Renal cortical epithelial cell (primary cell): ENCODE measurements at places on chromosomes 16 and 17. TPM values are rescaled to one million over a fixed set of nuclear protein-coding genes. Genes with fewer than 3 reads are reported as not detected.

DNA sequence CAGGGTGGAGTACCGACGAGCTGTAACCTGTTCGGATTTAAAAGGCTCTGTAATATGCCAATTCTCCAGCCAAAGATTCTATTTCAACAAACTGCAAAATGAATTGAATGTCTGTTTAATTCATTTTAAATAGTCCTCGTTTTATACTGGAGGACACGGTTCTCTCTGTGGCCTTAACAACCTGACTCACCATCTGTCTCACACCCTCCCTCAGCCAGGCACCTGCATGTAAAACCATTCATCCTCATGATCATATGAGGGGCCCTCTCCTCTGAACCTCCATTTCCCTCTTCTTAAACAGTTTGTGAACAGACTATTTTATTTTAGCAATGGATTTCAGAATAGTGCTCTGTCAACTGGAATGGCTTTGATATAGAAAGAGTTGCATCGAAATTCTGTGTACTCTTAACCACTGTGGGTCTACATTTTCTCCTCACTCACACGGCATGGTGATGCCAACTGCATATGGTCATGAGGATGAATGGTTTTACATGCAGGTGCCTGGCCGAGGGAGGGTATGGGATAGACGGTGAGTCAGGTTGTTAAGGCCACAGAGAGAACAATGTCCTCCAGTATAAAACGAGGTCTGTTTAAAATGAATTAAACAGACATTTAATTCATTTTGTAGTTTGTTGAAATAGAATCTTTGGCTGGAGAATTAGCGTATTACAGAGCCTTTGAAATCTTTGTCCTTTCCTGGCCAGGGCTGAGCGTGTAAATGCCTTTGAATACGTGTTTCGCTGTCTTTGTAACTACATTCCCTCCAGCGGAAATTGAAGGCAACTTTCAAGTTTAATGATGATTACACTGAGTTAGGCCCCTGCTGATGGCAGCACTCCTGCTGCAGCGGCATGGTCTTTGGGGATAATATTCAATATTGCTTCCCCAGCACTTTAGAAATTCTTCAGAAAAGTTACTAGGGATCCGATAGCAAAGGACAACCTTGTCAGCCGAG, 329.6 kb downstream of the SNX29 start:
- DNase-seq, result no peak

- no peak for DNase-seq
Observed at GRCh38 chr16:67120025-67120424, 10.3 kb downstream of the PHAF1 start.

- DNase-seq, result no peak
Observed at GRCh38 chr17:77691216-77692085, 267.1 kb upstream of the TNRC6C start.

GRCh38 chr16:73426433-73427160, 378.7 kb upstream of the ZFHX3 start:
- DNase-seq, result no peak

The WSCD1 gene
- total RNA-seq, result 15.3 and 19.3 TPM in 2 replicates

GRCh38 chr16:53434377-53435065, at the start of gene RBL2:
Gene RBL2, plus strand, starts transcription at chr16:53434471. Its CDS starts 86 bp downstream, at chr16:53434557.
- DNase-seq, result peak; percentile 51

The CD68 gene
- total RNA-seq, result 4.2 and 7.6 TPM in 2 replicates

DNA sequence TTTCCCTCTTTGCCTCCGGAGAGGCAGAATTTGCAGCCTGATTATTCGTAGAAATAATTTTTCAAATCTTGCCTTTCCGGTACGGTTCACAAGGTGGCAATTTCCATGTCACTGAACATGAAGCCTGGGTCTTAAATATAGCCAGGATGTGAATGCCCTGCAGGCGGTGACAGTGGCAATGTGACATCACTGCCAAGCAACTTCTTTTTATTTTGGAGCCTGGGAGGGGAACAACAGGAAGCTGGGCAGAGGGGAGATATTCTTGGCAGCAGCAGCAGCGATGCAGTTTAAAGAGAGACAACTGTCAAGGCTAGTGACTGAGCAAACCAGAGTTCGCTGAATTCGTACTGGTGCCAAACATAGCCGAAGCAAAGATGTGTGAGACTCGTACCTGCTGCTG, 171.1 kb downstream of the SNX29 start:
- no peak for DNase-seq

- DNase-seq, result no peak
Observed at GRCh38 chr17:20825539-20825938, 217.3 kb downstream of the USP22 start.

- DNase-seq, result no peak
Observed at GRCh38 chr17:82780971-82781893, 29.4 kb downstream of the TBCD start.

DNA sequence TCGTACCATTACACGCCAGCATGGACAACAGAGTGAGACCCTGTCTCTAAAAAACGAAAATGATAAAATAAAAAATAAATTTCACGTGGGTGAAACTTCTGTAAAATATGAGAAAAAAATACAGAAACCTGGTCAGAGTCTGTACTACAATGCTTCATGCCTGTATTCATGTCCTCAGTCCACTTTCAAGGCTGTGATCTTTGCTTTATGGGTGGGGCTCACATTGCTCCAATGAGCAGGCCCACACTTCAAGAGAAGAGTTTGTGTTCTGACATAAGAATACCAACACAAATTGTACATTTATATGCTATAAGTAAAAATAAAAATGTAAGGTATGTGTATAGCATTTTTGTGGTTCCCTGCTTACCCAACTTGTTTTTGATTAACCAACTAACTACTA, 32.2 kb upstream of the ABCA3 start:
- DNase-seq, result peak; percentile 15

DNA sequence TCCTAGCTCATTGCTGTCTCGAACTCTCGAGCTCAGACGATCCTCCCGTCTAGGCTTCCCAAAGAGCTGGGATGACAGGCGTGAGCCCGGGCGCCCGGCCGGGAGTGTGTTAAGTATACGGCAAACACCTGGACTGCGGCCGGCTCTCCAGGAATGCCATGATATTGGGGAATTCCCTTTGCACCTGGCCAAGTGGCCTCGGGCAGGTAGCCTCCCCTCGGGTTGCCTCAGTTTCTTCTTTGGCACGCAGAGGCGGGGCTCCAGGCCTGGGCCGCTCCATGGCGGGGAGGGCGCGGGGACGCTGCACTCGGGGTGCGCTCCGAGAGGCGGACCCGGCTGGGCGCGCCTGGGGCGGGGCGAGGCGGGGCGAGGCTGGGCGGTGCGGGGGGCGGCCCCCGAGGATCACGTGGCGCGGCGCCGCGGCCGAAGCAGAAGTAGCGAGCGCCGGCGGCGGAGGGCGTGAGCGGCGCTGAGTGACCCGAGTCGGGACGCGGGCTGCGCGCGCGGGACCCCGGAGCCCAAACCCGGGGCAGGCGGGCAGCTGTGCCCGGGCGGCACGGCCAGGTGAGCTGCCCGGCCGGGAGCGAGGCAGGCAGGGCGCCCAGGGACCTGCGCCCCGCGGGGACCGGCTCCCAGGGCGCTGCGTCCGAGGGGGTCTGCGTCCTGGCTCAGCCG, at the start of gene PLCG2:
PLCG2 (plus strand) TSS at position 431 of the 675 bp plus-strand sequence. CDS start 6,699 bp downstream, outside the sequence.
- DNase-seq, result no peak

The TUBB3 gene
- total RNA-seq, result 368 and 1,261 TPM in 2 replicates

DNA sequence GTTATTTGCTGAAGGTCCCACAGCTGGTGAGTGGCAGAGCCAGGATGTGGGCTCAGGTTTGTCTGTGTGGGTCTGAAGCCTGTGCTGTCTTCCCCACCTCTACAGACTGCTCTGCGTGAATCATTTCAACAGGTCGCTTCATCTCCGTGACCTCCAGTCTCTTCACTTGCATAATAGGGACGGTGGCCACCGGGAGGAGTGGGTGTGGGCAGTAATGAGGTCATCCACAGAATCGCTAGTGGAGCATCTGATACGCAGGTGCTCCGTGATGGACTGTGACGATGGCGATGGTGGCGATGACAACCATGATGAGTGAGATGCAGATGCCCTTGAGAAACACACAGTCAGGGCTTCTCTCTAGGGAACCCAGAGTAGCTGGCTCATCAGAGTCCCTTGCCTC, 120.2 kb downstream of the RAP1GAP2 start:
- no peak for DNase-seq

DNA sequence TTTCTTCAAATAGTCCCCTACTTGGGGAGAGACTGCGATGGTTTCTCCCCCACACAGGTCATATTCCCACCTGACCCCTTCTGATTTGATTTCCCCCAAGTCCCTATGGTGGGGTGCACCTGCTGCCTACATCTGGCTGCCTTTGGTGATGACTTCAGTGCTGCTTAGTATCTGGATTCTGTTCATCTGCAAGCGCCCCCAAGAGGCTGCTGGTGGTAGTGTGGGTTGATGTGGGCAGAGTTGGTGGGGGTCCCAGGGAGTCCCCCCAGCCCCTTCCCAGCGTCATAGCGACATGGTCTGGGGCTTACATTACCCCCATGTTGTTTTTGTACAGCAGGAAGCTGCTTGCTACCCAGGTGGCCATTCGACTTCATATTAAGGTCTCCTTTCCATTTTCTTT, 99.2 kb downstream of the NTN1 start:
- no peak for DNase-seq

GRCh38 chr17:50047083-50047482, 8.8 kb upstream of the ITGA3 start:
- no peak for DNase-seq

DNA sequence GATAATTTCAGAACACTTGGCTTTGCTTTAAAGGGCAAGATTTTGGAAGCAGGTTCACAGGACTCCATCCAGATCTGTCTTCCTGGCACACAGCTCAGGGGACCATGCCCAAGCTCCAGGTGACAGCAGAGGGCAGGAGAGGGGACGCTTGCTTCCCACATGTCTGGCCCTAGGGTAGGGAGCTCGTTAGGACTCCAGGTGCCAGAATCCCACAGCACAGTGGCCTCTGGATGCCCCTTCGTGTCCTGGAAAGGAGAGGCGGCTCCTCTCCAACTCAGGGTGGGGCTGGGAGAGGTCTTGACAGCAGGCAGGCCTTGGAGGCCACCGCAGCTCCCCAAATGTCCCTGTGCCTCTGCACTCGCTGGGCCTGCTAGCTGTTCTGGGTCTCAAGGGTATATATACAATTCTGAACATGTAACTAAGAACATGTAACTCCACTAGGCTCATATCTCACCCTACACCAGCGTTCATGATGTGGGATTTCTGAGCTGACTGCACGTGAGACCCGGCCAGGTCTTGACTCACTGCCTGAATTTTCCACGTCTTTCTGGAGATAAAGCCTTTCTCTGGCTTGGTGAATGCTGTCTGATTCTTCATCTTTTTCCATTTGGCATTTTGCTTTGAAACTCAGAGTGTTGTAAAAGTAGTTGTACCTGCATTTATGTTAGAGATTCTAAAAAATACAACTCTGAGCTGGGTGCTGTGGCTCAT, 52.8 kb downstream of the MARCHF10 start:
- DNase-seq, result no peak

The RAB26 gene
- total RNA-seq, result 0.69 and 0.70 TPM in 2 replicates

GRCh38 chr17:61122326-61122913, 277.2 kb upstream of the TBX2 start:
- no peak for DNase-seq

DNA sequence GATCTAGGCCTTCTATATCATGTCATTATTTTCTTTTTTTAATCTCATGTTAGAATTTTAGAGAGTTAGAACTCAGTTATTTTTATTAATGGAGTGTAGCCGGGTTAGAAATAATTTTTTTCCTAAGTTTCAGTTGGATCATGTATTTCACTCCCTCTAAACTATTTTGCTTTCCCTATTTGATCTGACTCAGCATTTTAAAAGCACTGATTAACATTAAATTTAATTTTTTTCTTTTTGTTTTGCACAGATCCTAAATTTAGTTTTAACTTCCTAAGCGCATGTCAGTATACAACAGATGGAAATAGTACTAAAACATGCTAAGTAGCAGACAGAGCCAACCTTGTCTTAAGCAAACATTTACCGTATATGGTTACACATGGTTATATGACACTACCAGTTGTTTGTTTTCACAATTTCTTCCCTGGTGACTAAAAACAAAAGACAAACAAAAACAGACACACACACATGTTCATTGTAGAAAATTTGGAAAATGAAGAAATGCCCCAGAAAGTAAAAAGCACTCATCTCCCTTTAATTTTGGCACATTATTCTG, 33.6 kb upstream of the RAB11FIP4 start:
- DNase-seq, result no peak

GRCh38 chr16:53504665-53505064, 1.7 kb upstream of the AKTIP start:
- peak; percentile 85 for DNase-seq

The SLFN12 gene
- 22.1 and 67.0 TPM in 2 replicates for total RNA-seq

- DNase-seq, result no peak
Observed at GRCh38 chr17:44087319-44087718, 16.8 kb downstream of the G6PC3 start.

DNA sequence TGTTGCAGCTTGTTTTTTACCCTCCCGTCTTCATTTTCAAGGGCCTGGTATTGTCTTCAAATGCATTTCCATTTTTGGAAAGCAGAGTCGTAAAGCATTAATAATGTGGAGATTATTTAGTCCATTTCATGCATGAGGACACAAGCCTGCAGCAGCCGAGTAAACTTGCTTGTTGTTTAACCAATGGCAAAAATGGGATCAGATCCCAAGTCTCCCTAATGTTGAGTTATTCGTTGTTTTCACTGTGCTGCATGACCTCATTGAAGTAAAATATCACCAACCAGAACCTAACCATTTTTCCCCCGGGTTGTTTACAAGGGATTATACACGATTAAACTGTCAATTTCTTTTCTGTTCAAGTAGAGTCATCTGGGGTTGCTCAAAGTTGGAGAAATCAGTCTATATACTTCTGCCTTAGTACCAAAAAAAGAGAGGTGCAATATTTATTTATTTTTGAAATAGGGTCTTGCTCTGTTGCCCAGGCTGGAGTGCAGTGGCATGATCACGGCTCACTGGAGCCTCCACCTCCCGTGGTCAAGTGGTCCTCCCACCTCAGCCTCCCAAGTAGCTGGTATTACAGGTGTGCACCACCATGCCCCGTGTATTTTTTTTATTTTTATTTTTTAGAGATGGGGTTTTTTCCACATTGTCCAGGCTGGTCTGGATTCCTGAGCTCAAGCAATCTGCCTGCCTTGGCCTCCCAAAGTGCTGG, 12.4 kb downstream of the AMZ2 start:
- DNase-seq, result peak; percentile 83

DNA sequence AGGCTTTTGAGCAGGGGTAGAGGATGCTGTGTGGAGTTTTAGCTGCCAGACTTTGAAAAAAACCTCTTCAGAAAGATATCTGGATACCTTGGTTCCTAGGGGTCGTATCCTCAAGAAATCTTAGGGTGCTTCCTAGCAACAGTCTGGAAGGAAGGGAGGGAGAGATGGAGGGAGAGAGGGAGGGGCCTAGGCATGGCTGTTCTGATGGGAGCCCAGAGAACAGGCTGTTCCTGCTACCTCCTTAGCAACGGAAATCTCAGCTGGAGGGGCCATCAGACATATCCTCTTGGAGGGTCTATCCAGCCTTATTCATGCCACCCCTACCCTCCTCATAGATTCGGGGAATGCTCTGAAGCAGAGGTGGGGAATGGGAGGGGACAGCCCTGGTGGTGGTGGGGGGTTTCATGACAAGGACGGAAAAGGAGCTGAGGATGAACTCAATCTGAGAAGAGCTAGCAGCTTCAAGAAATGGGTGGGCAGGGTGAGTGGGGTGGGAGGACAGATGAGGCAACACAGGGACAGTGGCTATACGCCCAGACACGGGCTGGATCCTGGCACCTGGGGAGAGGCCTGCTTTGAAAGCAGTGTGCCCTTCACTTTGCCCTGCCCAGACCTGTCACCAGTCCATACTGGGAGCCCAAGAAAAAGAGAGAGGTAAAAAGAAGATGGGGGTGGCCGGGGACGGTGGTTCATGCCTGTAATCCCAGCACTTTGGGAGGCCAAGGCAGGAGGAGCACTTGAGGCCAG, 2.9 kb upstream of the THRA start:
- no peak for DNase-seq

The OSGIN1 gene
- 0.69 and 1.4 TPM in 2 replicates for total RNA-seq

- no peak for DNase-seq
Observed at GRCh38 chr16:77158293-77158692, 32.7 kb upstream of the MON1B start.

GRCh38 chr17:55806745-55807495, 56.1 kb downstream of the PCTP start:
- peak; percentile 21 for DNase-seq
